ENCODE measurements at places on chromosomes 6 and 20. TPM values are rescaled to one million over a fixed set of nuclear protein-coding genes. Genes with fewer than 3 reads are reported as not detected.

DNA sequence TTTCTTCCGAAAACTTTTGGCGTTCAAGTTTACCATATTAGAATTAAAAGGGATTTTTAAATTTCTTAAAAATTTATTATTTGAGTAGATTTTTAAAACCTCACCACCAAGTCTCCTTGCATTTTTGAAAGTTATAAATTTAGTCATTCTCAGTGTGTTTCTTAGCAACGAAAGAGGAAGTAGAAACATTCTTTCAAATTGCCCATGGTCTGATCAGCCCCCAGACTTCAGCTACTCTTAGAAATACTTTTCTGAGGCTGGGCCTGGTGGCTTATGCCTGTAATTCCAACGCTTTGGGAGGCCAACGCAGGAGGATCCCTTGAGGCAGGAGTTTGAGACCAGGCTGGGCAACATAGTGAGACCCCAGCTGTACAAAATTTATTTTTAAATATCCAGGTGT, 15.1 kb upstream of the RTF2 start:
- no peaks in the 10 kb centered on the region for H3K4me1 ChIP-seq
- H3K4me3 ChIP-seq, result no peak overlapping the region
- no peaks in the 10 kb centered on the region for H3K27me3 ChIP-seq
- no peak for DNase-seq
- no peaks in the 10 kb centered on the region for H3K36me3 ChIP-seq
- H3K27ac ChIP-seq, result no peak overlapping the region

PACSIN1 gene
- polyA plus RNA-seq, result 1.6 TPM

FAM209B gene
- polyA plus RNA-seq, result not detected

DTNBP1 gene
- polyA plus RNA-seq, result 28.3 TPM

DNA sequence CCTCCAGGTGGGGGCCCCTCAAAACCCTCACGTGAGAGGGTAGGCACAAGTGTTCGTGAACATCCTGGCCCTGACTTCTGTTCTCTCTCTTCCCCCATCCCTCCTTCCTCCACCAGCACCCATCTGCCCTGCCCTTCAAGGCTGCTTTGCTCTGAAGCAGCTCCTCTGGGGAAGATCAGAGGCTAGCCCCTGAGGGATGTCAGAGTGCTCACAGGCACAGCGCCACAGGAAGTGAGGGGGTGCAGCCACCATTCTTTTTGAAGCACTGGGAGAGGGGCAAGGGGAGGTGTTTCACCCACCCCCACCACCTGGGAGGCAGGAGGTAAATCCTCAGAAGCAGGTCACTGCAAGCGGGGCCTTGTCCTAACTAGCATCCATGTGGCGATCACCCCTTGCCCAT, 11.4 kb downstream of the MOCS1 start:
- no peak overlapping the region for H3K27ac ChIP-seq
- H3K4me3 ChIP-seq, result no peak overlapping the region
- no peaks in the 10 kb centered on the region for H3K27me3 ChIP-seq
- no peak for DNase-seq
- peaks cover 46% of the 10 kb centered on the region for H3K36me3 ChIP-seq
- peaks cover 24% of the 10 kb centered on the region for H3K4me1 ChIP-seq

SLC24A3 gene
- 2.4 TPM for polyA plus RNA-seq

GRCh38 chr6:4797587-4797986, 21.4 kb downstream of the CDYL start:
- H3K27me3 ChIP-seq, result no peaks in the 10 kb centered on the region
- H3K36me3 ChIP-seq, result no peaks in the 10 kb centered on the region
- H3K4me1 ChIP-seq, result no peaks in the 10 kb centered on the region
- no peak for DNase-seq
- no peak overlapping the region for H3K27ac ChIP-seq

TBCC gene
- 19.6 TPM for polyA plus RNA-seq

DNA sequence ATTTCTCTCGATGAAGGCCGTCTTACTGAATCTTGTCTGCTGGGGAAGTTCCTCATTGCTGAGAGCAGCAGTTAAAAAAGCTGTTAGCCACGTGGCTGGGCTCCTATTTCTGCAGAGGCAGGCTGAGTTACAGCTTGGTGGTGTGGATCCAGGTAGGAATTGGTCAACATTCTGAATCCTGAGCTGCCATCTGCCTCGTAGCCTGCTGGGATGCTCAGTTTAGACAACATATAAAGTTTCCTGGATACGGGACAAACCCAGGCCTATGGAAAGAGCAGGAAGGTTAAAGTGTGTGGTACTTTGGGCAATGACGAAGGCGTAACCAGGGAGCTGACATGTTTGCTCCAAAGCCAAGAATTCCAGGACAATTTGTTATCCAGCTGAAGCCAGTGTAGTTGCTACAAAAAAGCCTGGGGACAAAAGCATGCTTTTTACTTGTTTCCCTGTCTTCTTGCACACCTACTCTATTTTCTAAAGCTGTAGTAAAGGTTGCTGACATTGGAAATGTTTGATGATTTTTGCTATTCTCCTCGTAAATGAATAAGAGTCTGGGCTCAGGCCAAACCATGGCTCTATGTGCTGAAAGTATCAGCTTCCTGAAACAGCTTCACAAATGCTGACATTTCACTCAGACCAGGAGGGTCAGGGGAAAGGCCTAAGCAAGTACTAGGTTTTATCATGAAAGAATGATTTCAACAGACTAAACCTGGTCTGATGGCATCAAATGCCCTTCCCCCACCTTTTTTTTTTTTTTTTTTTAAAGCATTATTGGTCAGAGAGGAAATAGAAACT, 12.4 kb upstream of the MYLK2 start:
- DNase-seq, result no peak
- H3K36me3 ChIP-seq, result no peaks in the 10 kb centered on the region
- H3K4me3 ChIP-seq, result no peak overlapping the region
- no peak overlapping the region for H3K27ac ChIP-seq

PRSS35 gene
- 0.08 TPM for polyA plus RNA-seq

SAPCD1 gene
- 2.4 TPM for polyA plus RNA-seq

DNA sequence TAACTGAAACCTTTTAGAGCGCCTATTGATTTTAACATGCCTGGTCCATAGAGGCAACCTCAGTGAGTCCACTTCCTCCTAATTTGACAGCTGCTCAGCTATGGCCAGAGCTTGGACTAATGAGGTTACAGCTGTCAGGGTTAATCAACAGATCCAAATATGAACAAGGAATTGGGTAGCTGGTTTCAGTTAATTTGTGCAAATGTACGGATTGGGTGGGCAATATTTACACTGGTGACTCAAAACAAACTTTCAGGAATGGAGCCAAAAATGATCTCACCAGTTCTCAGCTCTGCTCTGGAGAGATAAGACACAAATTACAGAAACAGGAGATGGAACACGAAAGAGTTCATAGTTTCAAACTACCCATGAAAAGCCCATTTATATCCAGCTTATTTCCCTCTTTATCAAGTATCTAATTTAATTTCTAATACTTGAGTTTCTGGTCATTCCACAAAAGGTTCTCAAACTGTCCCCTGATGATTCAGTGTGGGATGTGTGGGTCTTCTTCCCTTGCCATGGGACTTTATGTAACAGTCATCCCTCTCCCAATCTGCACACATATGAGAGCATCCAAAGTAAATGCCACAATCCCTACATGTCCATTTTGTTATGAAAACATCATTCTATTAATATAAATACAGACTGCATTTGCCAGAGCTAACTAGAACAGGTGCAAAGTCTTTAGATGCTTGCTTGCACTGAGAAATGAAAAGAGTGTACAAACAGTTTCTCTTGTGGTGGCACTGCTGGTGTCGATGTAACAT, 149.9 kb downstream of the RPS12 start:
- DNase-seq, result no peak
- H3K4me3 ChIP-seq, result no peak overlapping the region
- H3K36me3 ChIP-seq, result no peaks in the 10 kb centered on the region
- H3K4me1 ChIP-seq, result peaks cover 12% of the 10 kb centered on the region

DNA sequence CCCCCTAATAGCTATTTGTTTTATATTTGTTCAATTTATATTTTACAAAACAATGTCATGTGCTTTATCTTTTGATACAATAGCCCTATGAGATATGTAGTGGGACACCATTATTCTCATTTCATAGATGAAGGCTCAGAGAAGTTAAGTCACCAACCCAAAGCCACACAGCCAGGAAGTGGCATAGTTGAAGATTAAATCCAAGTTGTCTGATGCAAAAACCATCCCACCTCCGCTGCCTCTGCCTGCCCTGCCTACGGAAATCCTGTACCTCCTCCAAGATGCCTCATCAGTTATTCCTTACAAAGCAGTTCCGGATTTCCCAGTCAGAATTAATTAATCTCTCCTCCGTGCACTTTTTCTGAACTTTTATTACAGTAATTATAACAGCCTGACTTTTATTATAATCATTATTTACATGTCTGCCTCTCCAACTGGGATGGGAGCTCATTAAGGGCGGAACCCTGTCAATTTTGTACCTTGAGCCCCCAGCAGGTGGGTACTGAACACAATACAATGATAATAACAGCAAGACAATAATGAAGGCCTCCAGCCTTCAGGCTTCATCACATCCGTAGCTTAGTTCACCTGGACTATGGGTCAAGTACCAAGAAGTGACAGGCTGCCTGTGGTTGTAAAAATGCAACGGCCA, 54.7 kb downstream of the LRFN2 start:
- H3K4me1 ChIP-seq, result no peaks in the 10 kb centered on the region
- no peak overlapping the region for H3K27ac ChIP-seq
- H3K36me3 ChIP-seq, result no peaks in the 10 kb centered on the region
- H3K27me3 ChIP-seq, result no peaks in the 10 kb centered on the region

DNA sequence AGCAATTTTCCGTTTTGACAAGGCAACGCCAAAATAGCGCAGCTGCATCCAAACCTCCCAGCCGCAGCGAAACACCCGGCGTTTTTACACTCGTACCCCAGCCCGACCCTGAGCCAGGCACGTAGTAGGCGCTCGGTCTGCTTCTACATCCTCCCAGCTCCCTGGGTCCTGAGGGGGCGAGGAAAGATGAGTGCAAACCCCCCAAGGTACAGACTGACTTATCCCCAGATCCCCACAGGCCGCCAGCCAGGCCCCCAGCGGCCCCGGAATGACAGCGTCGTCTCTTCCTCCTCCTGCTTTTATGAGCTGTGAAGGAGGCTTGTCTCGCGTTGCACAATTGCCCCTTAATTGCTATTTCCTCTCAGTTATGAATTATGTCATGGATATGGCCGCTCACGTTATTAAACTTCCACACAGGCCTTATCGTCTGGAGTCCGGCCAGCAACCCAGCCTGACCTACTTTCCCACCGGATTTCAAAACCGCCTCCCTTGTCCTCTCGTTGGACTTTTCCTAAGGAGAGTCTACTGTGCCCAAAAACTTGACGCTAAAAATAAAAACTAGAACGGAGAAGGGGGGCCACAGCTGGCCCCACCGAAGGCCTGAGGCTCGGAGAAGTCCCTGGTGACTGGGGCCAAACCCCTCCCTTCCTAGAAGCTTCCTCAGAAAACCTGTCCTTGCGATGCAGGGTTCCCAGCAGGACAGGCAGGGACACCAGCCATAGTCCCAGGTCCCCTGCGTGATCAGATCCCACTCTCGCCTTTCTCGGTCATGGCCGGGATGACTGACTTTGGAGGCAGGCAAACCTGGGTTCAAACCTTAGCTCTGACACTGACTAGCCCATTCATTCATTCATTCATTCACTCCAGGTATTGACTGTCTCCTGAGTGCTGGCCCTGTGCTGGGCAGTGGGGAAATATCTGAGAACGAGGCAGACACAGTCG, 130.9 kb upstream of the PTPN1 start:
- peaks cover 63% of the 10 kb centered on the region for H3K4me1 ChIP-seq
- H3K4me3 ChIP-seq, result no peak overlapping the region
- H3K27me3 ChIP-seq, result no peaks in the 10 kb centered on the region
- H3K27ac ChIP-seq, result peak overlapping the region; percentile 88
- DNase-seq, result peak; percentile 94
- H3K36me3 ChIP-seq, result no peaks in the 10 kb centered on the region

DNA sequence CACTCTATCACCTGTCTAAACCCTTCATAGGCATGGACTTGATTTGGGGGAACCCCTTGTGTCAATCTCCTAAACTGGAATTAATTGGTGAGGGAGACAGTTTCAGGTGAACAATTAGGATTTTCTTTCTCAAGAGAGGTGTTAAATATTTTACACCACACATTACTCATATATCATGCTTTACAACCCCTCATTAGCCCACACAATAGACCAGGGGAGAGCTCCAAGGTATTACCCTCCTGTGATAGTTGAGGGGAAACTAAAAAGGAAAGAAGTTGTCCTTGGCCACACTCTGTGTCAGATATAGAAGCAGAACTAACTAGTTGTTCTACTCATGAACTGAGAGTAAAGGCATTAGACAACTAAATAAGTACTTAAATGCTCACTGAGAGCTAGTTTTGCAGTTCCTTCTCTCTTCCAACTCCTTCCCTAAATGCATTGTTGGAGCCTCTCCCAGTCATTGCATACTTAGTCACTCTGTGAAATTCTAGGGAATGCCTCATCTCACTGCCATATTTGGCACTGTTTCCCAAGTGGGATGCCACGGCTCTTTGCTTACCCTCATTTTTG, 183.7 kb upstream of the CEP162 start:
- DNase-seq, result no peak
- no peaks in the 10 kb centered on the region for H3K27me3 ChIP-seq
- no peak overlapping the region for H3K4me3 ChIP-seq
- no peaks in the 10 kb centered on the region for H3K36me3 ChIP-seq
- no peaks in the 10 kb centered on the region for H3K4me1 ChIP-seq

ALDH5A1 gene
- 2.0 TPM for polyA plus RNA-seq

DNA sequence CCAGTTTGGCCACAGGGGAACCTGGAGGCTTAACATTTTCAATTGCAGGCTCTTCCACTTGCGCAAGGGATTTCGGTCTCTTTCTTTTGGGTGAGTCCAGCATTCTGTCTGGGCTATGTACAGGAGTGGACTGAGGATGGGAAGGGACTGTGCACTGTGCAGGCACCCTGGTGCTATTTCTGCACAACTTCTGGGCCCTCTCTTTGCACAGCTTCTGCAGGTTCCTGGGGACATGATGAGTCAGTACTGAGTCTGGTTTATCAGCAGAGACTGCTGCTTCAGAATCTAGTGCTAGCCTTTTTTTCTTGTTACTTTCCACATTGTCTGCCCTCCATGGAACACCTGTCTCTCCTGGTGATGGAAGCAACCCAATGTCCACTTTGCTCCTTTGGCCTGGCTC, 78.5 kb upstream of the ASF1A start:
- no peaks in the 10 kb centered on the region for H3K27me3 ChIP-seq
- no peak overlapping the region for H3K4me3 ChIP-seq
- no peaks in the 10 kb centered on the region for H3K4me1 ChIP-seq
- no peak overlapping the region for H3K27ac ChIP-seq

- no peak within 1 kb of the TSS for H3K27ac ChIP-seq
- peaks cover 28% of the 10 kb centered on the region for H3K27me3 ChIP-seq
- H3K36me3 ChIP-seq, result no peaks in the 10 kb centered on the region
- peaks cover 18% of the 10 kb centered on the region for H3K4me1 ChIP-seq
These were observed at the start of gene SYNDIG1 for GRCh38 chr20:24469116-24469893. TSS of gene SYNDIG1 (plus strand) at chr20:24469629. CDS start at chr20:24543098, 73,469 bp downstream.

DNA sequence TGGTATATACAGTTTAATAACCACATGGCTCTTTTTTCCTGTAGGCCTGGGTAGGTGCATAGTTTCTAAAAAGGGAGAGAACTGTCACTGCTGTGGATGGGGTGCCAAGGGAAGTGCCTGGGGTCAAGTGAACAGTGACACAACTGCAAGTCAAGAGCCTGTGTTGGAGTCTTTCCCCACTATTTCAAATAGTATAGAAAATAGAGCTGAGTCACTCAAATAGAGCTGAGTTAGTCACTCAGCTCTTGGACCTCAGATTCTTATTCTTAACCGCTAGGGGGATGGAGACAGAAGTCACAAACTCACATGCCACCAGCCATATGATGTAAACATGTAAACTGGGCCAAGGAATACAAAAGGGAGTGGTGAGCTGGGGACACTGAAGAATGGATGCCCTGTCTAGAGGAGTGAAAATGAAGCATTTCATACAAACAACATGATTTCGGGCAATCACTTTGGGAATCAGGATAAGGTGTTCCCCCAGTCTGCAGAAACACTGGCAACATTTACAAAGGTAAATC, 2.1 kb downstream of the NQO2 start:
- H3K4me1 ChIP-seq, result peaks cover 25% of the 10 kb centered on the region
- H3K36me3 ChIP-seq, result peaks cover 32% of the 10 kb centered on the region
- no peak overlapping the region for H3K27ac ChIP-seq
- no peaks in the 10 kb centered on the region for H3K27me3 ChIP-seq
- no peak overlapping the region for H3K4me3 ChIP-seq

CD93 gene
- polyA plus RNA-seq, result 3.4 TPM

All from stomach (tissue), 19 donors.